ENCODE measurements at places on chromosomes 4 and X. TPM values are rescaled to one million over a fixed set of nuclear protein-coding genes. Genes with fewer than 3 reads are reported as not detected.

FGF5 gene
- total RNA-seq = not detected

STK32B gene
- total RNA-seq = not detected

GRCh38 chr4:176259330-176260090 lies 9.5 kb downstream of the ASB5 start:
- H3K4me1 ChIP-seq = peaks cover 5% of the 10 kb centered on the region
- H3K36me3 ChIP-seq = no peaks in the 10 kb centered on the region
- H3K27me3 ChIP-seq = peaks cover 15% of the 10 kb centered on the region
- H3K27ac ChIP-seq = no peak overlapping the region

DNA sequence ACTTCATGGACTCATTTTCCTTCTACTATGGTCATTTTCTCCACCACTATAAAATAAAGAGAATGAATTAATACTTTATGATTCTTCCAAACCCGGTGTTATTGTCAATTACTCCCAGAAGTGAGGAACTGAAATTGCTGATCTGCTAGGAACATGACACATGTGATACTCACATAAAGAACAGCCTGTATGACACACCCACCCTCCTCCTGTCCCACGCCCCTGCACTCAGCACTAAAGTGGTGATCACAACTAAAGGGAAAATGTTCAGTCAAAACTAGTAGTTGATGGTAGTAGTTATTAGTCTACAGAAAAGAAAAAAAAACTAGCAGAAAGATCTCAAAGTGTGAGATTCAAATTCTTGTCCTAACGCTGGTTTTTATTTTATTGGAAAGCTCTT lies 1508.3 kb downstream of the RAPGEF2 start:
- DNase-seq = no peak
- H3K4me3 ChIP-seq = no peak overlapping the region
- H3K27me3 ChIP-seq = no peaks in the 10 kb centered on the region
- no peaks in the 10 kb centered on the region for H3K36me3 ChIP-seq
- no peaks in the 10 kb centered on the region for H3K4me1 ChIP-seq
- no peak overlapping the region for H3K27ac ChIP-seq

DNA sequence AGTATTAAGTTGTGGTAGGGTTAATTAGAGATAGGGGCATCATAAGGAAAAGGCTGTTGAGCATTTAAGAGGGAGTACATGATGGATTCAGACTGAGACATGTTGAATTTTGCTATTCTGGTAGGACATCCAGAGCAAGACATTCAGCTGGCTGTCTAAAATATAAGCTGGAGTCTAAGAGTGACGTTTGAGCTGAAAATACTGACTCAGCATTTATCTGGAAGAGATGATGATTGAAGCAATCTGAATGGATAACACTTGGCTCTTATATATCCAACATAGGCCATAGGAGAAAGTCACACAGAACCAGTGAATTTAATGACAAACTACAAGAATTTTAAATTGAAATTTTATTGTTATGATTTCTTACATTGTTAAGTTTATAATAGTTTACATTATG lies 114.3 kb downstream of the CENPC start:
- no peak overlapping the region for H3K27ac ChIP-seq
- H3K27me3 ChIP-seq = no peaks in the 10 kb centered on the region
- no peak for DNase-seq
- no peak overlapping the region for H3K4me3 ChIP-seq
- H3K4me1 ChIP-seq = no peaks in the 10 kb centered on the region
- H3K36me3 ChIP-seq = peaks cover 33% of the 10 kb centered on the region

DNA sequence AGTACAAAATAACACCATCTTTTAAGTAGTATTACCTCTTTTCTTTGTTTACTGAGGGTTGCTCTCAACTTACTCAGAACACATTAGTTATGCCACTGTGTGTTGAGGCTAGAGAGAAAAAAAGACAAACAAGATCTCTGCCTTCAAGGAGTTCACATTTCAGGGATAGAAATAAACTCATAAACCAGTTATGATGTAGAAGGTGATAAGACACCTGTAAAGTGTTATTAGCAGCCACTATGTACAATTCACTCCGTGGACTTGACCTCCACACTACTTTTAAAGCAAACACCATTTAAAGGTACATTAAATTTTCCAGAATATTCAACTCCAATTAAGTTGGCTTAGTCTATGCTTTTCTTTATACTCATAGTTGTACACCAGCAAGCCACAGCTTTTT lies 278.0 kb downstream of the PDGFC start:
- H3K36me3 ChIP-seq = no peaks in the 10 kb centered on the region
- H3K4me3 ChIP-seq = no peak overlapping the region
- H3K4me1 ChIP-seq = no peaks in the 10 kb centered on the region
- no peaks in the 10 kb centered on the region for H3K27me3 ChIP-seq

GRCh38 chr4:93879919-93880318 lies 51.4 kb downstream of the ATOH1 start:
- H3K4me3 ChIP-seq = no peak overlapping the region
- H3K4me1 ChIP-seq = no peaks in the 10 kb centered on the region
- no peak overlapping the region for H3K27ac ChIP-seq
- H3K36me3 ChIP-seq = no peaks in the 10 kb centered on the region

- no peaks in the 10 kb centered on the region for H3K27me3 ChIP-seq
- no peak overlapping the region for H3K4me3 ChIP-seq
- no peak overlapping the region for H3K27ac ChIP-seq
Observed at GRCh38 chrX:55107911-55108310, 19.1 kb downstream of the PAGE2 start.

DNA sequence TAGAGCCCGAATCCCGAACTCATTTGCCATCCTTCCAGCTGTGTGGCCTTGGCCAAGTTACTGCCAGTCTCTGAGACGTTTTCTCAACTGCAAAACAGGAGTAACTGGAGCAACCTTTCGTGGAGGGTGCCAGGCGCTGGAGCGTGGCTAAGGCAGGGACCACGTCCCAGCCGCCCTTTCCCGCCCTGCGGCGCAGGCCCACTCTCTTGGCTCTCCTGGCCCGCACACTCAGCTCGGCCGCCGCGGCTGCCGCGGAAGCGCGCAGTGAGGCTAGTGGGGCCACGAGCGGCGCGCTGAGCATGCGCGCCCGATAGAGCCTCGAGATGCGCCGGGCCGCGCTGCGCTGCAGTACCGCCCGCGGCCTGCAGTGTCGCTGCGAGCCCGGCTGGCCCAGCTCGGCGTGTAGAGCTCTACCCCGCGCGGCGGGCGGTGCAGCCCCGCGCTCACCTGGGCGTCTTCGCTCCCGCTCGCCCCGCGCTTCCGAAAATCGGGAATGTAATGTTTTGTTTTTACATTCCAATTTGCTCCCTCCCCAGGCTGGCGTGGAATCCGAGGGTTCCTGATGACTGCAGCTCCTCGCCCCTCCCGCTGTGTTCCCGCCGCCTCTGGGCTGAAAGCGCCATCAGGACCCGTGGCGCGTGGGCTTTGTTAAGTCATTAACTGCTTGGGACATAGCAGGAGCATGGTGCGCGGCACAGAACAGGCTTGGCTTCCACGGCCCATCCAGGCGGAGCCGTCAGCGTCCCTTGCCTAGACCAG lies 4.0 kb upstream of the ZNF518B start:
- peaks cover 16% of the 10 kb centered on the region for H3K36me3 ChIP-seq
- peaks cover 34% of the 10 kb centered on the region for H3K27me3 ChIP-seq
- H3K27ac ChIP-seq = peak overlapping the region; percentile 61
- DNase-seq = peak; percentile 87

Data from activated naive CD8-positive, alpha-beta T cell treated with anti-CD3 and anti-CD28 coated beads for 36 hours (primary cell).